ENCODE measurements at places on chromosomes 13 and 19.

DNA sequence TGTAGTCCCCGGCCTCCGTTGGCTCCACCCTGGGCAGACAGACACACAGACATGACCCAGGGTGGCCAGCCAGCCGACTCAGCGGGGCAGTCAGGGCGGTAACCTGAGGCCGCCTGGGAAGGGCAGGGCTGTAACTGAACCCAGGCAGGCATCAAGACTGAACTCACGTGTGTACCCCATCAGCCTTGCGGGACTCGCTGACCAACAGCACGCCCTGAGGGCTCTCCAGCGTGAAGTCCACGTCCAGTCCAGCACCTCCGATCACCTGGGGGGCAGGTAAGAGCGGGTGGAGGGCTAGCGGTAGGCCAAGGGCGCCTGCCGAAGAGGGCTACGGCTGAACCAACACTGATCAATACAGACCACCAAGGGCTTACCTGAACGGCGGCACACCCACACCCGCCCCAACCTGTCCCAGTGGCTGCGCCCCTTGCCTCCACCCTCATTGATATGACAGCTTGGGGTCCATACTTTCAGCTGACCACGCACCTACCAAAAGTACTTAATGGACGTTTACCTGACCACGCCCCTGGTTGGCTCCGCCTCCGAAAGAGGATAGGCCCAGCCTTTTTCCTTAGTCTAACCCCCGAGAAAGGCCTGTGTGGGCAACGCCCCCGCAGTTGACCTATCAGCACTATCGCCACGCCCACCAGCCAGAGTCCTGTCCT is 791 bp downstream of the TMED1 start:
- DNase-seq: no peak

GRCh38 chr13:42064966-42065365 is 16.5 kb downstream of the DGKH start:
- no peak for DNase-seq

GRCh38 chr19:14197882-14198281 is 8.1 kb downstream of the ADGRL1 start:
- DNase-seq: no peak

DNA sequence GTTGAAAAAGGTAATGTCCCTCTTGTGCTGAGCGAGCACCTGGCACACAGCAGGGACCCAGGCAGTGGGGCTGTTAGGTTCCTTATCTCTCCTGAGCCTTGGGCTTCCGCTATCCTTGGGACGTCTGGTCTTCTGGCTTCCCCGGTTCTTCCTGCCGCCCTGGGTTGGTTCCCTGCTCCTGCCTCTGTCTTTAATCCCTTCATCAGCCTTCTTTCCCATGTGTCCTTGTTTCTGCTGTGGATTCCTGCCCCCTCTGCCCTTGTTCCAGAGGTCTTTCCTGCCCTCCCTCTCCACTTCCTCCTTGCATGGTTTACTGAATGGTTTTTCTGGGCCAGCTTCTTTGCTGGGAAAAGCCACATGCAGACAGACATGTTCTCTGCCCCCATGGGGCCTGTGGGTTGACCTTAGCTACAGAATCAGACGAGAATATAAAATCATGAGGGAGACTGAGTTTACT is 2.6 kb downstream of the EPN1 start:
- DNase-seq: no peak

DNA sequence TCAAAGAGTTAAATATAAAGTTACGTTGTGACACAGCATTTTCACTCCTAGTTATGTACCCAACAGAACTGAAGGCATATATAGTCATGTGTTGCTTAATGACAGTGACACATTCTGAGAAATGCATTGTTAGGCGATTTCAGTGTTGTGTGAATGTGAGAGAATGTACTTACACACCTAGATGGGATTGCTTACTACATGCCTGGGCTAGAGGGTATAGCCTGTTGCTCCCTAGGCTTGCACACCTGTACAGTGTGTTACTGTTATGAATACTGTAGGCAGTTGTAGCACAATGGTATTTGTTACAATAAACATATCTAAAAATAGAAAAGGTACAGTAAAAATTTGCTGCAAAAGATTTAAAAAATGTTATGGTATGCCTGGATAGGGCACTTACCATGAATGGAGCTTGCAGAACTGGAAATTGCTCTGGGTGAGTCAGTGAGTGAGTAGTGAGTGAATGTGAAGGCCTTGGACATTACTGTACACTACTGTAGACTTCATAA is 89.2 kb downstream of the DHRS12 start:
- DNase-seq: no peak

GRCh38 chr13:113353254-113353653 is 10.7 kb downstream of the GRTP1 start:
- DNase-seq: no peak

DNA sequence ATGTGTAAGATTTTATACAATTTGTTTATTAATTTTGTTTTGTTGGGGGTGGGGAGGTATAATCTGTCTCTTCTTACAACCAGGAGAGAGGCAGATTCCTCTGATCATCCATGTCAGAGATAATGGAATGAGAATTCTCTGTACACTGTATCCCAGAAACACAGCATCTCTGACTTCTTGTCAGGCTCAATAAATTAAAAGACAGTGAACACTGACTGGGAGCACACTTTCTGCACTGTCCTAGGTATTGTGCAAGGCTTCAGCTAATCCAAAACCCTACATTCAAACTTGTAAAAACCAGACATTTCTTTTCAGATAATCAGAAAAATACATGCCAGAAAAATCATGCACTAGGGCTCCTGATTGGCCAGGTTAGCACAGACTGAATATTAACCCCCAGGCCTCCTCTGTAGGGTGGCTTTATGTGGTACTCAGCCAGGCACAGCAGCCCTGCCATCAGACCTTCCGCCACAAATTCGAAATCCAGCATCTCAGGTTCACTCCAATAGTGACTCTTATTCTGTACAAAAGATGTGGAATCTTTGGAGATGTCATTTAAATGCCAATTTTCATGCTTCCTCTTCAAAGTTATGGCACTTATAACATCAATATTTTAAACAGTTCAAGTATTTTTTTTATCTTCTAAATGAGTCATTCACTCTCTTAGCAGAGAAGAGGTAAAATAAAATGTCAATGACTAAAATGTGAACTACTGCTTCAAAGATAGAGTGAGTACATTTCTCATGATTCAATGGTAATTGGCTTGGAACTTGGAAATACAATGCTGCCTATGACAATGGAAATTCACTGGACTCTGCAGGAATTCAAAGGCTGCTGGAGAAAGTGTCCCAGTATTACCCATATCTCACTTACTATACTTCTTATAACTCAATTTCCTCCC is 211.5 kb downstream of the KLF12 start:
- no peak for DNase-seq

DNA sequence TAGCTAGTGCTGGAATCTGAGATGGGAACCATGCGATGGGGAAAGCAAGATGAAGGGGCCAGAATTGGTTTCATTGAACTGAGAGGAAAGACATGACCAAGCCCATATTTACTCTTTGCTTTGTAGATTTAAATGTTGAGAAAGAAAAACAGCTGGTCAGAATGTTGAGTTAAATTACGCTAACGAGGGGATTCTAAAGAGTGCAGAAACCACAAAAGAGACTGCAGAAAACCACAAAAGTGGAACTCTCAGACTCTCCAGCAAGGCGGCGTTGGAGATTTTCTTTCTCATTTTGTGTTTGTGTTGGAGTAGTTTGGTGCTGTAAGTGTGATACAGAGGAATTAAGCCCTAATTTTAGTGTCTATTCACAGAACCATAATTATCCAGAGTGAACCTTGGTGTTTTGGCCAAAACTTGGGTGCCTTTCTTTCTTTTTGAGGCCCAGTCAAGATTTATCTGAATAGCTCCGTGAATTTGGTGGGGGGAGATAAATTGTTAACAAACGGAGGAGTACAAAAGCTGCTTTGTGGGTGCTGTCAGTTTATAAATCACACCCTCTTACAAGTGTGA is 26.3 kb downstream of the SAE1 start:
- DNase-seq: no peak

DNA sequence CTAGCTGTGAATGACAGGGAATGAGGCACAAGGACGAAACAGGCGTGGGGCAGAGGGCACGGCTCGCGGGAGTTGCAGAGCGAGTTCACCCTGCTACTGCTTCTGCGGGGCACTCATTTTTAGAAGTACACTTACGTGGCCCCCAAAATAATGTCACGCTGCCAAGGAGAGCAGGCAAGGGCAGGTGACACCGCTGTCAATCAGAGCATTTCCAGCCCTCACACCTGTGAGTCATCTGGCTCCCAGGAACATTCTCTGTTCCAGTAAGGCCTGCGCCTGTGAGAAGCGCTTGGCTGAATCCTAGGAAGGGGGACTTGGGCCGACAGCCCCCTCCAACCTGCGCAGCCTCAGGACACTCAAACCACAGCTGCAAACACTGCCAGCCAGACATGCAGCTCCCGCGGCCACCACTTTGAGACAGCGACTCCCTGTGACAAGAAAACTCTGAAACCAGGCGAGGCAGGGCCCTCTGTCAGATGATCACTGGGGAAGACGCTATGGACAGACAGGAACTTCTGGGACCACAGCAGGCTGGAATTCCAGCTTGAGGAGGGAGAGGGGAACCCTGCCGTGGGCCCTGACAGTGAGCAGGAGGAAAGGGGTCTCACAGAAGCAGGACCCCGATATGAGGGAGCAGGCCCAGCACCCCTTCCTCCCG is 12.7 kb downstream of the DOT1L start:
- DNase-seq: no peak

- DNase-seq: no peak
Observed at GRCh38 chr19:398719-399118, 10.2 kb downstream of the C2CD4C start.

DNA sequence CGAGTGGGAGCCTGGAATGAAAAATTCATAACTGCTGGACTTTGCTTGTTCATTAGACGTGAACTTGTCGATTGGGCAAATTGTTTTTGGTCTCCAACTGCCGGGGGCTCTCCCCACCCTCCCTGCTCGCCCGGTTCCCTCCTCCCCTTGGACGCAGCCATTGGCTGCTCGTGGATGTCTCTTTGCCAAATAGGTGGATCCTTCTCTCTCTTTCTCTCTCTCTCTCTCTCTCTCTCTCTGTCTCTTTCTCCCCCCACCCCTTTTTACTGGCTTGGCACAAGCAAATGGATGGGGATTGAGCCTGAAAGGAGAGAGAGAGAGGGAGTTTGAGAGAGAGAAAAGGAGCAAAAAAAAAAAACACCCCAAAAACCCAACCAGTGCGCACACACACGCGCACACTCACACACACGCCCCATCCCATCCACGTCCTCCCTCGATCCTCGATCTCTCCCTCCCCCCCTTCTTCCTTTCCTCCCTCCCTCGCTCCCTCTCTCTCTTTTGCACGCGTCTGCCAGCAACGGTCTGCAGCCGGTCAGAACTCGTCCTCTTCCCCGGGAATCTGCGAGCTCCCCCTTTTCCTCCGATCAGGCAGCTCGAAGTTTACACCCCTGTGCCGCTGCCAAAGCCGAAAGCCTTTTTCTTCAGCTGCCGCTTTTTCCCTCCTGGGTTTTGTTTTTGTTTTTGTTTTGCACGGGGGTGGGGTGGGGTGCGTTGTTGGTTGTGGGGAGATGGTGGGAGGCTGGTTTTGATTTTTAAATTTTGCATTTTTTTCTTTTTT is 27.8 kb downstream of the NFIX start:
- DNase-seq: peak; percentile 96

DNA sequence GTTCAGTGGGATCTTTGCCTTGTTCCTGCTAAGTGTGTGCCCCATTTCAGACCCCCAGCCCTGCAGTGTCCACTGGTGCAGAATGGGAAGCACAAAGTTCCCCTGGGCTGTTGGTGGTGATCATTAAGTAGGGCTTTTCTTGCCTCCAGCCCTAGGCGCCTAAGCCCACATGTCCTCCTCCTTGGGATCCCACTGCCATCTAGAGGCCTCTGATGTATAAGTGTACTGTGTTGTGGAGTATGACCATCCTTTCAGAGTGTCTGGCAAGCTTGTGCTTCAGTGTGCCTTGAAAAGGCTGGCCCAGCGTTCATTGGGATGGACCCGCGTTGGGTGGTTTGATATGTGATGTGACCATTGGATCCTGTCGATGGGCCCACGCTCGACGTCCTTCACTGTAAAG is 71.2 kb downstream of the WASF3 start:
- DNase-seq: peak; percentile 16

DNA sequence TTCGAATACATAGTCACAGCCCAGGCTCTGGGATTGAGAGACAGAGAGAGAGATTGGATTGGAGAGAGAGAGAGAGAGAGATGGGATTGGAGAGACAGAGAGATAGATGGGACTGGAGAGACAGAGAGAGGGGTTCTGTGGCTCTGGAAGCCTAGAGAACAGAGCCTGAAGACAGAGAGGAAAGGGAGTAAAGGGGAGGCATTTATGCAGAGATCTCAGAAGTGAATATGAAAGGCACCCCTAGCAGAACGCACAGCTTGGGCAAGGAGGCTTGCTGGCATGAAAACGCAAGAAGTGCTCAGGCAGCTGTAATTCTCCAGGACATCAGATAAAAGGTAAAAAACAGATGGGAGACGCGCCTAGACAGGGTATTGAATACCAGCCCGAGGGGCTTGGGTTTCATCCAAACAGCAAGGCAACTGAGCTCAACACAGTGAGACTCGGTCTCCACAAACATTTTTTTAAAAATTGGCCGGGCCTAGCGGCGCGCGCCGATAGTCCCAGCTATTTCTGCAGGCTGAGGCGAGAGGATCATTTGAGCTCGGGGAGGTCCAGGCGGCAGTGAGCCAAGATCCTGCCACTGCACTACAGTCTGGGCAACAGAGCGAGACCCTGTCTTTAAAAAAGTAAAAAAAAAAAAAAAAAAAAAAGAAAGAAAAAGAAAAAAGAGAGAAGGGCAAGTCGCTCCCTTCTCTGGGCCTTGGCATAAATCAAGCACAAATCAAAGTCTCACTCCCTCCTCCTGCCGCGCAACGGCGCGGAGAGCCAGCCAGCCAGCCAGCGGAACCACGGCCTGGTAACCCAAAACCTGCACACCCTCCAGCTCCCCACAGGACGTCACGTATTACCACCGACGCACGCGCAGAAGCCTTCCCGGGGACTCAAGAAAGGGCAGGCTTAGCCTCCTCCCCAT is 774 bp upstream of the PPP2R1A start:
- DNase-seq: no peak

DNA sequence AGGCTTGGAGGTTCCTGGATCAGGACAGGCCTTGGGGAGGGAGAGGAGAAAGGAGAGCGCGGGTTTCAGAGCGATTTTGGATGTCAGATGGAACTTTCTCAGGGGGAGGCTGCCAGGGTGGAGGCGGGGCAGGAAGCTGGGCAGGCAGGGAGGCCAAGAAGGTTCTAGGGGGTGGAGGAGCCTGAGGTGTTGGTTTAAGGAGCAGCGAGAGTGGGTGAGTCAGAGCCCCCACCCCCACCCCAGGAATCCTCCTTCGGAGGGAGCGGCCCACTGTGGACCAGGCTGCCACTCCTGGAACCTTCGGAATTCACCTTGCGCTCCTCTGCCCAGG is 15.9 kb upstream of the NOP53 start:
- no peak for DNase-seq

GRCh38 chr13:50291611-50292010 is 276.4 kb downstream of the KCNRG start:
- no peak for DNase-seq

DNA sequence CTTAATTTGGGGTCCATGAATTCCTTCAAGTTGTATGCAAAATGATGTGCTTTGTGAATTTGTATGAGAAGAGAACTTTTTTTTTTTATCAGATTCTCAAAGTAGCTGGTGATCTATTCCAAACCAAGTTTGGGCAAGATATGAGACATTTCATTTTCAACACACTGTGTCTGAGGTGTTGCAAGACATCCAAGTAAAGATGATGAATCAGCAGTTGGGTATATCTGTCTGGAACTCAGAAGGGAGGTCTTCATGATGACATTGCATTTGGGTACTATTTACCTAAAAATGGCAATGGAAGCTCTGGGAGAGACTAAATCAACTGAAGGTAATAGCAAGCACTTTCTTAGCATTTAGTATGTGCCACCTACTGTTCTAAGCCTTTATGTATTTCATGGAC is 2.8 kb downstream of the FAM124A start:
- no peak for DNase-seq
